ENCODE measurements at places on chromosomes 11 and 22. TPM values are rescaled to one million over a fixed set of nuclear protein-coding genes. Genes with fewer than 3 reads are reported as not detected.

DNA sequence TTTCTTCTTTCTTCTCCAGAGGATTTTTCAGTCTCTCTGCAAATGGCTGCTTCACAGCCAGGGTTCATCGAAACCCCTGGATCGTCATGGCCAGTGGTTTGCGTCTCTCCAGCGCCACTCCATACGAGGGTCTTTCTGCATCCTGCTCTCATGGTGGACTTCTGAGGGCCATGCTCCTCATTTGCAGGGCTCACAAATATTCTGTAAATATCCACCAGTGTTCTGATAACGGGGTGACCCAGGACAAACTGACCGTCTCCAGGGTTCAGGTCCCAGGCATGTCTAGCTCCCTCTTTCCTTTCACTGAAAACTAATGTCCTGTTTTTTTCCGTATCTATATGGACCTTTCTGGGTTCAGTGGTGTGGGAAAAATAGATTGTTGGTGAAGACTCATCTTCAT is 15.7 kb upstream of the VPREB1 start:
- DNase-seq = no peak

GRCh38 chr22:19822301-19823117 is 32.2 kb downstream of the GNB1L start:
- no peak for DNase-seq

GRCh38 chr22:23519442-23520157 is 60.5 kb downstream of the IGLL1 start:
- no peak for DNase-seq

DNA sequence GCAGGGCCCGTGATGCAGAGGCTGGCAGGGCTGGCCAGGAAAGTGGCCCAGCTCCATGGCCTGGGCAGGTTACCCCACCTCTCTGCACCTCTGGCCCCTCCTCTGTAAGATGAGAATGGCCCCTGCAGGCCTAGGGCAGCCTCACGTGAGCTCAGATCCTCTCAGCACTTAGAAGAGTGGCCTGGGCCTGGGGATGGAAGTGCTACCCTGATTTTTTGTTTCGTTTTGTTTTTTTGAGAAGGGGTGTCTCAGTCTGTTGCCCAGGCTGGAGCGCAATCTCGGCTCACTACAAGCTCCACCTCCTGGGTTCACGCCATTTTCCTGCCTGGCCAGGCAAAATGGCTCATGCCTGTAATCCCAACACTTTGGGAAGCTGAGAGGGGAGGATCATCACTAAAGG is 982 bp downstream of the APOBEC3H start:
- no peak for DNase-seq

- DNase-seq = no peak
These were observed 61.3 kb downstream of the CD6 start for GRCh38 chr11:61032824-61033223.

DNA sequence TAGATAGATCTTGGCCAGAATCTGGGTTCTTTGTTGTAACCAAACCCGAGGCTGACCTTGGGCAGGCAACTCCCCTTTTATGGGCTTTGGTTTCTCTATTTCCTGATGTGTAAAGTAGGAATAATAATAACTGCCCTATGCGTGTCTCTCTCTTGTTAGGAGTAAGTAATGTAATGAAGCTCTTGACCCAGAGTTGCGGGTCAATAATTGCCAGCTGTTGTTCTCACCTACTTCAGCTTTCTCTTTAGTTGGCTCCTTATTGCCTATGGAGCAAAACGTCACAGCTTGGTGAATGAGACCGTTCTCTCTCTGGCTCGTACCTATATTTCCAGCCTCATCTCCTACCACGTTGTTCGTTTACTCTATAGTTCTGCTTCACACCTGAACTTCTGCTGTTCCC is 56.6 kb upstream of the KIRREL3 start:
- DNase-seq = no peak

GRCh38 chr22:38782402-38783094 is 11.4 kb downstream of the DNAL4 start:
- no peak for DNase-seq

DNA sequence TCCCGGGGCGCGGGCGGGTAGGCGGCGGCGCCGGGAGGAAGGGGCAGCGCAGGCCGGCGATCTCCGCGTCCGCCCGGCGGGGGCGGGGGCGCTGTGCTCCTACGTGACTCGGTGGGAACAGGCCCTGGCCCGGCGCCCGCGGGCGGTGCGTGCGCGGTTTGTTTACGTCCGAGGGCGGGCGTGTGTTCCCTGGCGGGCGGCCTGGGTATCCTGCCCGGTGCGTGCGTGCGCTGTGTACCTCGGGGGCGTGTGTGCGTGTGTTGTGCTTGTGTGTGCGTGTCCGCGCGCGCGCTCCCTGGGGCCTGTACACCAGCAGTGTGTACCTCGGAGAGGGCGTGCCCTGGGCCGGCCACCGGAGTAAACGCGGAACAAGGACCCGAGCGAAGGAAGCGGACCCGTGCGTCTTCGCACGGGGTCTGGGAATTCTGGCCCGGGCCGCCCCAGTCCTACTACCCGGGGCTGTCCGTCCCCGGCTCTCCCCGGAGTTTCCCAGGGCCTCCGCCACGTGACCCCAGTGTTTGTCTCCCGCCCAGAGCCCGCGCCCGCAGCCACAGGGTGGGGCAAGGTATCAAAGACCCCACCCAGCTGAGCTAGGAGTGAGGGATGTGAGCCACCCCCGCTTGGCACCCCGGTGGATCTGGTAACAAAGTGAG is 769 bp downstream of the MAFF start:
- DNase-seq = no peak

GRCh38 chr22:40240160-40240559 is 62.4 kb downstream of the TNRC6B start:
- DNase-seq = no peak

- no peak for DNase-seq
These were observed 5.5 kb downstream of the ZC3H12C start for GRCh38 chr11:110098645-110099044.

DNA sequence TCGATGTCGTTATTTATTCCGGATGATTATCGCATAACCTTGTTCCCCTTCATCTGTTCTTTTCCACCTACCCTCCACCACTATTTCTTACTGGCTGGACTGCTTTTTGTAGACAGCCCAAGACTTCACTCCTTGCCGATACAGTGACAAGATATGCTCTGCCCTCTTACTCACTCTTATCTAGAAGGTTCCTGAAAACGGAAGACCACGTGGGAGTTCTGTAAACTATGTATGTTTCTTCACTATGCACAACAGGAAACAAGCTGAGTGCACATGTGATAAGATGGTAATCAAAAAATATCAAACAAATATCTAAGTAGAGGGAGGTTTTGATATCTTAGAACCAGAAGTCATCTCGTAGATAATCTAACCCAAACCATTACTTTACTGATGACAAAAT is 122.9 kb upstream of the ARHGAP20 start:
- no peak for DNase-seq

DNA sequence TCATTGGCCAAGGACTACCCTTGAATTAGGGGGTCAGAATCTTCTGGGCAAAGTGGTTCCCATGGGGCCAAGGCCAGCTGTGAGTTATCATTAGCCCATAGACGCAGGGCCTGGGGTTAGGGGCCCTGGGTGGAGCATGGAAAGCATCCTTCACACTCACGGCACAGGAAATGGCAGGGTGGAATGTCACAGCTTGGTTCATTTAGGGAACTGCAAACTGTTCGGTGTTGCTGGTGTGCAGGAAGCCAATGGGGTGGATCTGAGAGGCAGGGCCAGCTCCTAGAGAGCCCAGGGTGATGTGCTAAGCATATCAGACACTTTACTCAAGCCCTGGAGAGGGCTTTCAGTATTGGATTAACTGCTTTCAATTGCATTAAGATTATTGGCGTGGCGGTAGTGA is 42.9 kb downstream of the TECTA start:
- DNase-seq = no peak

GRCh38 chr22:40876907-40877306 is 15.0 kb upstream of the DNAJB7 start:
- DNase-seq = no peak

- DNase-seq = no peak
These were observed 361.7 kb downstream of the INSC start for GRCh38 chr11:15476371-15476917.

DNA sequence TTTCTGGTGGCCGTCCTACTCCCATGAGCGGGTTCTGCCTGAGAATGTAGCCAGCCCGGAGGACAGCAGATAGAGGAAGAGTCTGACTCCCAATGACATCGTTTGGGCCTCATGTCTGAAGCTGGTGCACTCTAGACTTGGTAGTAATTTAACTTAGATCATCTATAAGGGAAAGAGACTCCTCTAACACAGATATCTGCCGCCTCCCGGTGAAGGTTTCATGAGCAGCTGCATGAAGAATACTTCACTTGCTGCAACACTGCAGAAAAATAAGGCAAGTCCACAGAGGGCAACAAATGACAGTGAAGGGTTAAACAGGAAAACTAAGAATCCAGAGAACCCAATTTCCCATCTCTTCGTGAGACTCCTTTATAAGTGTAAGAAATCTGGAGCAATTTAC is 5.9 kb upstream of the ARL2 start:
- DNase-seq = no peak

DNA sequence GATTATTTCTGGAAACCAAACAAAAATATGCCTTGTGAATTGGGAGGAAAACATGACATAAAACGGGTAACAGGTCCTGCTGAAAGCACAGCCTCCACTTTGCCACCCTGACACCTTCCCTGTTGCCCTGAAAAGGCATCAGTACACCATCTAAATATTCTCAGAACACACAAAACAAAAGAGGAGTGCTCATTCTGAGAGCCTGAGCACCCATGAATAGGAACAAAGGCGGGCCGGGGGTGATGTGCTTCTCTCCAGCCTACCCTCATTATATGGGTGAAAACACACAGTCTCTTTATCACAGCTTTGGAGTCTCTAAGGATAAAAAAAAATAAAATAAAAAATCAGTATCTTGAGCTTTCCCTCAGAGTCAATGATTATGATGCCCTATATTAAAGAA is 19.7 kb downstream of the SCUBE2 start:
- DNase-seq = no peak

DNA sequence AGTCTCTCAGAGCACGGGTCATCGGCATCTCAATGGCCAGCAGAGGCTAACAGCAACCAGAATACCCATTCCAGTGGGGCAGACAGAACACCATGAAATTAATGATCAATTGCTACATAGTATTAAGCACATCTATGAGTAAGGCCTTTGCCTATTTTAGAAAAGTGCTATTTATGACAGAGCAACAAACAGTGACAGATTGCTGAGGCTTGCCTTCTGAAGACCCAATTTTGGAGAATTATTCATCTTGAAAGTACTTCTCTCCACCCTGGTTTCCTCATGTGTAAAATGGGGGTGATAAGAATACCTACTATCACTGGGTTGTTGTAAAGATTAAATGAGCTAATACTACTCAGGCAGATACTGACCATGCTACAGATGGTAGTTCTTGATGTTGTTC is 232.7 kb downstream of the TENM4 start:
- DNase-seq = no peak

- no peak for DNase-seq
These were observed 70.4 kb downstream of the GGTLC2 start for GRCh38 chr22:22714600-22715335.

- no peak for DNase-seq
These were observed 15.2 kb downstream of the DDX17 start for GRCh38 chr22:38490915-38491314.

DLG2 gene
- polyA plus RNA-seq = 11.9 TPM

MYBPC3 gene
- polyA plus RNA-seq = 0.05 TPM

CDC42EP2 gene
- polyA plus RNA-seq = 7.9 TPM

SMIM35 gene
- 0.20 TPM for polyA plus RNA-seq

GLB1L3 gene
- 2.1 TPM for polyA plus RNA-seq

MS4A15 gene
- not detected for polyA plus RNA-seq

OR5P2 gene
- not detected for polyA plus RNA-seq

MS4A12 gene
- polyA plus RNA-seq = not detected
